Ascending aorta (tissue), 2 donors: ENCODE measurements at places on chromosomes 3 and 15.
A peak's percentile ranks its signal among the peaks of the same experiment; 100 is the strongest.

DNA sequence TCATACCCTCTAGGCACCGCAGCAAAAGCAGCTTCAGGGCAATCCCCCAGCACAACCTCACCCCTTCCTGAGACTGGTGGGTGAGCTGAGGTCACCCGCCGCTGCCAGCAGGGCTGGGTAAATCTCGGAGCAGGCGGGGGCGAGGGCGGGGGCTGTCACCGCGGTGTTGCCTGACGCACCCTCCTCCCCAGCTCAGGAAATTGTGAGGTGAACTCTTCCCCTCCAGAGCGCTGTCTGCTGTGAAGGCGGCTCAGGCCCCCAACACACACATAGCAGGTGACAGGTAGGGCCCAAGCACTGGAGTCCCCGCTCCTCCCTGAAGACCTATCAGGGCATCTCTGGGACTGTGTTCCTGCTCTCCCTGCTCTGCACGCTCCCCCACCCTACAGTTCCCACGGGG, 30.2 kb upstream of the FURIN start:
- no peak for DNase-seq

DNA sequence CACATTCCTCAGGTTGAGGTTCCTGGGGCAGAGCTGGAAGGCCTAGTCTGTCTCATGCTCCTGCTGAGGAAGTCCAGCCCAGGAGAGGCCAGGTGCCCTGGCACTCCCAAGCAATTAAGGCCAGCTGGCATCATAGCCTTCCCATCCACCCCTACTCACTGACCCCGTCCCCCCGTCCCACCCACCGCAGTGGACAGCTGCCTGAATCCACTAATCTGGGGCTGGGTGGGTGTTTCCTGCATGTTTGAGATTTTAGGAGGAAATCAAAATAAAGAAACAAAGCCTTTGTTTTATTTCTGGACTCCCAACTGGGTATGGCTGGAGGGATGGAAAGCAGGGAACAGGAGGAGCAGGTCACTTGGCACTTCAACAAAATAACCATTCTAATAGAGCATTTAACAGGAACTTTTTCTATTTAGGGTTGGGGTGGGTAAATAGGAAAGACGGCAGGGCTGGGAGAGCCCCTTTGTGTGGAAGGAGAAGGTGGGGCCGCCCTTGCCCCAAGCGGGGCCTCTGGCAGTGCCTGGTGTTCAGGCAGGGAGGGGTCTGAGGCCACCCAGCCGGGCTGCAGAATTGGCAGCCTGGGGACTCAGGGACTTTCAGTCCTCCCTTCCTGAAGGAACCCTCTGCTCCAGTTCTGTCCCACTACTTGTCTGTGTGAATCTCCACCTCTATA, 8.5 kb downstream of the MRAS start:
- no peak for DNase-seq

DNA sequence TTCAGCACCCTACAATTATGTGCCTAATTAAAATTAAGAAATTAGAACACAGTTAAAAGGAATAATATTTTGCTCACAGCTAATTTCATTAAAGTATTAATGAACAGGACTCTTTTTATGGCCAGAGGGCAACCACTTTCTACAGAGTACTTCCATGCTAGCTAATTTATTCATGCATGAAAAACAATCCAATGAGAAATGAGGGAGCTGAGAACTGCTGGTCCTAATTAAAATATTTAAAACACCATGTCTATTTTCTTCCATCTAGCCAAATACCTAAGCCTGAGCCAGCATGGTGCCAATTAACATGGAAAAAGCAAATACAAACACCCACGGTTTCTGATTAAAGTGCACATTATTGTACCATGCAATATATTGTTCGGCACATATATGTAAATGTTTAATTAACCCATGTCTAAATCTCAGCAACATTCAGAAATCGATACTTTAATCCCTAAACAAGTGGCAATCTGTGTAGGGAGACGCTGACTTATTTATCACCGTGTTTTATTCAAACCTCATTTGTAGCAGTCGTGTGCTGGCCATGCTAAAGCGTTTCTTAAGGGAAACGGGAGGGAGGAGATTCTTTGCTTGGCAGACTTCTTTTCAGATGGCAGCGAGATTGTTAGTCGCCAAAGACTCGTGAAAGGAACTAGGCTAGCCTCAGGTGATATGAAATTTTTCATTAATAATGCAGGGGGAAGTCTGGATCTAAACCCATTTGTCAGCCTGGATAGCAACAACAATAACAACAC, 193.5 kb downstream of the ANXA2 start:
- DNase-seq: no peak

DNA sequence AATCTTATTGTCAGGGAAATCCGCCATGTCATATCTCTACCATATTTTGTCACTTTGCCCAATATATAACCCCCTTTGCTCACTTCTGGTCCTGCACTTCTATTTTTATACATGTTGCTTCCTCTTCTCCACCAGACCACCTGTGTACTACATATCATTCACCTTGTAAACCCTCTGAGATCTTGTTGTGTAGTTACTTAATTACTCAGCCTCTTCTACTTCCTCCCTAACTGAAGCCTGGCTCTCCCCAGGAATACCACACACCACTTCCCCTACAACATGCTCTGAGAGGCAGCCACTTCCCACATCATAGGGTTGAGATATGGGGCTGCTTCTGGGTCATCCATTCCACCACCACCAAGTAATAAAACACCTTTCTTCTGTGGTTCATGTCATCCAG, 10.0 kb downstream of the HEXA start:
- DNase-seq: no peak

GRCh38 chr3:55592572-55592971, 105.5 kb upstream of the WNT5A start:
- no peak for DNase-seq

DNA sequence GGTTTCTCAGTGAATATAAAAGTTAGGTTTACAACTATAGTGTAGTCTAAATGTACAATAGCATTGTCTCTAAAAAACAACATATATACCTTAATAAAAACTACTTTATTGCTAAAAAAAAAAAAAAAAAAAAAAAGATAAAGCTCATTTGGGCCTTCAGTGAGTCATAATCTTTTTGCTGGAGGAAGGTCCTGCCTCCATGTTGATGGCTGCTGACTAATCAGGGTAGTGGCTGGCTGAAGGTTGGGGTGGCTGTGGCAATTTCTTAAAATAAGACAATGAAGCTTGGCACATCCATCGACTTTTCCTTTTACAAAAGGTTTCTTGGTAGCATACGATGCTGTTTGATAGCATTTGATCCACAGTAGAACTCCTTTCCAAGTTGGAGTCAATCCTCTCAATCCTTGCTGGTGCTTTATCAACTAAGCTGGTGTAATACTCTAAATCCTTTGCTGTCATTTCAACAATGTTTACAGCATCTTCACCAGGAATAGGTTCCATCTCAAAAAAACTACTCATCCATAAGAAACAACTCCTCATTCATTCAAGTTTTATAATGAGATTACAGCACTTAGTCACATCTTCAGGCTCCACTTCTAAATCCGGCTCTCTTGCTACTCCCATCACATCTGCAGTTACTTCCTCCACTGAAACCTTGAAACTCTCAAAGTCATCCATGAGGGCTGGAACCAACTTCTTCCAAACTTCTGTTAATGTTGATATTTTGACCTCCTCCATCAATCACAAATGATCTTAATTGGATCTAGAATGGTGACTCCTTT, 13.3 kb downstream of the ZNF280D start:
- DNase-seq: no peak

DNA sequence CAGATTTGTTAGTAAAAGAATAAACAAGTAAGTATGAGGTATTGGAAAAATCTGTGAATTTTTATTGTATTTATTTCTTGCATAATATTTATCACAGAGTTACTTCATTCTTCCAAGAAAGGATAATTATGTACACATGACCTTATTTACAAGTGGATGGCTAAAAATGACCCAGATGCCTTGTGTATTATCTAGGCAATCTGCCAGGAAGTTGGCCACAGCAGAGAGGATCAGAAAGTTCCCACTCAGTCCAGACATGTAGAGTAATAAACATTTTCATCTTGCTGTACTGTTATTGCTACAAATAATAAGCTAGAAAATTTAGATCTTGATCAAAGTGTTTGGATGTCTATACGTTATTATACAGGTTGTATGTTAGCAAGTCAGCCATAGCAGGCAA, 317.1 kb downstream of the EPHA6 start:
- no peak for DNase-seq

DNA sequence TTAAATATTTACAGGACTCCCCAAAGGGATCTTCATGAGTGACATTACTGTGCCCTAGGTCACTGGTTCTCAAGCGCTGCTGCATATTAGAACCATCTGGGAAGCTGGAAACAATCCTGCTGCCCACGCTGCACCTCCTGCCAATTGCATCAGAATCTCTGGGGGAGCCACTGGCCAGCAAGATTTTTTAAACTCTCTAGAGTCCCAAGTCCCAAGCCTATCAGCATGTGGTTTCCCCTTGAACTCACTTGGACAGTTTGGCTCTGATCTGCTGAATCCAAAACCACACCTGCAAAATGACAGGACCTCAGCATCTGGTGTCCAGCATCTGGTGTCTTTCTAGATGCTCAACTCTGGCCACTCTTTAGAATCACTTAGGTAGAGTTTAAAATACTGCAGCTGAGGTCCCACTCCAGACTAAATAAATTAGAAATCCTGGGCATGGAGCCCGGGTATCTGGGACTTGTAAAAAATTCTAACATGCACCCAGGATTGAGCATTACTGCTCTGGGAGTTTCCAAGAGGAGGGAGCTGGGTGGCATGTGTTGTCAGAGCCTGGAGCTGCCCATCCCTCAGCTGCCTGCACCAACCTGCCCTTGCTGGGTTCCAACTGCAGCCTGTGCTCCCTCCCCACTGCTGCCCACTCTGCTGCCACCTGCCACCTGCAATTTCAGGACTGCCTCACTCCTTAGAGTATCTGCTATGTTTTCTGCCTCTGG, 311.3 kb downstream of the SLC9A9 start:
- no peak for DNase-seq

- no peak for DNase-seq
Measured at GRCh38 chr15:80643431-80643951, 51.6 kb upstream of the ABHD17C start.

- no peak for DNase-seq
Measured at GRCh38 chr3:171453180-171453886, 6.9 kb downstream of the TNIK start.

DNA sequence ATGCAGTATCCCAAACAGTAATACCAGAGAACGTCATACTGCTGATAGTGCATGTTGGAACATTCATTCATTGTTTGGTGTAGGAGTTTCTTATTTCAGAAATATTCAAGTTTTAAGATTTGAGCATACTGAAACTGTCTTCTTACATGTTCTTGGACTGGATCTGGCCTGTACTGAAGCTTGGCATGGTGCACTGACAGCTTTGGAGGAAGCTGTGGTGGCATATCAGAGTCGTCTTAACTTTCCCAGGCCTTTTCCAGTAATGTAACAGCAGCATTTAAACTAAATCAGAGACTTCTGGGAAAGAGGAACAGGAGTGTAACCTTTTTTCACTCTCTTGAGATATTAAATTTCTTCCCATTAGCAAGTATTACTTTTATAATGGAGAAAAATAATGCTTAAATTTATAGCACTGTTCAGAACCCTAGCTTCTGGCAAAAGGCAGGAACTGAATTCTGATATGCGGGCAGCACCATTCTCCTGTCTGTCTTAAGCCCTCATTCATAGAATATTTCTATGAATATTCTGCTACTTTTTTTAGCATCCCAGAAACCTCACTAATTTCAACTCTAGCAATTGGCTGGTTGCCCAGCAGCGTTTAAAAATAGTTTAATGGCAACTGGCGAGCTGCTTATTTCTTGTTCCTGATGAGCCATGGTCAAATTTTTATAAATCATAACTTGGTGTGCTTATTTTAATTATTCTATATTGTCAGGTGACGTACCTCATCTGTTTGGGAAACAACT, 31.1 kb downstream of the DNAJC13 start:
- no peak for DNase-seq

DNA sequence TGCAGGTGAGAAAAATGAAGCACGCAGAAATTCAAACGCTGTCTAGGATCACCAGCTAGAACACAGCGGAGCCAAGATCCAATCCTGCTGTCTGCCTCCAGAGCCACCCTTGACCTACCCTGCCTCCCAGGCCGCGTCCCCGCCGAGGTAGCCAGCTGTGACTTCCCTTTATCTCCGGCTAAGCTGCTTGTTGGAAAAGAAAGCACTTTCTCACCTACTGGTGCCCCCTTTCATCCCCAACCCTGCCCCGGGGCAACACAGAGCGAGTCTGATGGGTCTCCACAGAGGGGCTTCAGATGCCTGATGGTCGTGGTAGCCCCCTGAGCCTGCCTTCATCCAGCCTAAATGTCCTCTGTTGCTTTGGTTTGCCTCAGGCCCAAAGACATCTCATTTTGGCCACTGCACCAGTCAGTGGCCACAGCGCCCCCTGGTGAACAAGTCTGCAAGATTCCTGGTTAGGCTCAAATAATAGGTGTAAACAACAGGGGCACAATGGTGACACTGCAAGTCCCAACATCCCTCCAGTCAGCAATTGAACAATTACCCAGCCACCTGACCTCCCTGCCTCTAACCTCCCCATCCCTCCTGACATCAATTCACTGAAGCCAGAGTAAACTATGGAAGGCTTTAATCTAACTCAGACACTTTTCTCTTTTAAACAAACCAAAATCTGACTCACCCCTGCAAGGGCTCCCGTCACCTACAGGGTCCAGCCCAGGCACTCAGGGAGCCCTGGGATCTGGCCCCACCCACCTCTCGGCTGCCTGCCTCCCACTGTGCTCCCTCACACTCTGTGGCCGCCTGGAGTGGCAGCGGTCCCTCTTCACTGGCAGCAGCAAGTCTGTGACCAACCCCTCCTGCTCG, 27.3 kb upstream of the BCL2L10 start:
- peak; percentile 78 for DNase-seq

DNA sequence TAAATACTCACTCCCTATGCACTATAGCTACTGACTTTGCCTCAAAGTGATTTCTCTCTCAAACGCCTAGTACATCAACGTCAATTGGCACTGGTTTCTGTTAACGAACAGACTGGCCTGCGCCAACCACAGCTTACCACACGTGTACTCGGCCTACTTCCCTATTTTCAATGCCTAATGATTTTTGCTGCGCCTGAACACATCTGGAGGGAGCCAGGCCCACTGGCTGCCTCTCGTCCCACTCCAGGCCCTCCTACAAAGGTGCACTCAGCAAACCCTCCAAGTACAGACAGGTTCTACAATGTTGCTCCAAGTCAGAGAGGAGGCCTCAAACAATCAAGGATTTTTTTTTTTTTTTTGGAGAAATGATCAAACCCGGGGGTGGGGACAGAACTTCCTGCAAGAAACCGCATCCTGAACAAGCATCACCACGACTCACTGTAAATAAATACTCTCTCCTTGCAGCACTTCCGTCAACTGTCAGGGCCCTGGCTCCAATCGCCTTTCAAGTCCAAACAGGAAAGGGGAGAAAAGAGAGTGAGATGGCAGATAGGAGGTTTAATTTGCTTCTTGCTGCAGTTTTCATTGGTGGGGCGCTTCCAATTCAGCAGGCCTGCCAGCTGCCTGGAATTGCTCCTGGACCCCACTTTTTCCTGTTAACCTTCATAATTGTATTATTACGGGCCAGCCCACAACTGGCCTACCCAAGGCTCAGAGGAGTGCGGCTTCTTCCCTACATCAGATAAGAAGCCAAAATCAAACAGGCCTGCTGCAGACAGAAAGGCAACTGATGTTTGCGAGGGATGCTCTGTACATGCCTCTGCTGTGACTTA, 139.3 kb downstream of the FOXP1 start:
- no peak for DNase-seq
